ENCODE measurements at places on chromosomes 16 and 17.

- DNase-seq = no peak
These were observed 415.1 kb downstream of the NPIPA8 start for GRCh38 chr16:17921357-17921978.

GRCh38 chr17:4715063-4715744 lies 4.8 kb downstream of the ARRB2 start:
- no peak for DNase-seq

- DNase-seq = peak; percentile 88
These were observed at the start of gene MAFG for GRCh38 chr17:81927653-81928543. TSS of gene MAFG (minus strand) at chr17:81927735. CDS start at chr17:81923185, 4,550 bp downstream.

- peak; percentile 3 for DNase-seq
These were observed 79.9 kb downstream of the NCOR1 start for GRCh38 chr17:16135461-16135860.

DNA sequence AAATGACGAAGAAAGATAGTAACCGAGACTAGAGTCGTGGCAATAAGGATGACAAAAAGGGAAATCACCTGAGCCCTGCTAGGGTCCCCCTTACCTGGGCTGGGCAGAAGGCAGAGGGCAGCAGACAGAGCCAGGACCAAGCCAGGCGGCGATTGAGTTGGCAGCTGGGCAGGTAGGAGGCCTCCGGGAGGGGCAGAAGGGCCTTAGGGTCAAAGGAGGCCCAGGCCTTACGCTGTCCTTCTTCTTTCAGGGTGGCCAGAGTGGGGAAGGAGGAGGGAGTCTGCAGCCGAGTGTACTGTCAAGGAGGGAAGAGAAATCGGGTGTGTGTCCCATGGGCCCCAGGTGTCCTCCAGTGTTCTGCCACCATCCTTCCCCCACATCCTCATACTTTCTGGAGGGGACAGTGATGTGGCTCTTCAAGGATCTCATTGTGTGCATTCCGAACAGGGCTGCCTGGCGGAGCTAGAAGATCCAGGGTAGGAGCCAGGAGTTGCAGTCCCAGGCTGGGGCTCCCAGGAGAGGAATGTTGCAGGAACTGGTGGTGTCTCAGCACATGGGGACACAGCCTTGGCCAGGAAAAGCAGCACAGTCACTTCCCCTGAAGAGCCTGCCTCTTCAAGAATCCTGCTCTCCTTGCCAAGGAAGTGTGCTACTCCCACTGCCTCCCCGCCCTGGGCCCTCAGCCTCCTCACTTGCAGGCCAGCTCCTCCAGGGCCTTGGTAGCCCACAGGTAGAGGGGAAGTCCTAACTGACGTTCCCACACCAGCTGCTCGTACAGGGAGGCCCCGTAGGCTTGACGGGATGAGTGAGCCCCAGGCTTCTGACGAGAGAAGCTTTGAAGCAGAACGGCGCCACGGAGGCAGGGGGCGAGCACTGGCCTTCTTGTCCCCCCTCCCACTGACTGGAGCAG lies 13.2 kb downstream of the CTC1 start:
- no peak for DNase-seq

- DNase-seq = peak; percentile 73
These were observed 206.8 kb downstream of the PRKCA start for GRCh38 chr17:66508896-66509844.

GRCh38 chr16:89955001-89955685 lies 6.6 kb downstream of the DEF8 start:
- DNase-seq = no peak

GRCh38 chr16:397736-398332 lies 835 bp downstream of the NME4 start:
- peak; percentile 68 for DNase-seq

- peak; percentile 26 for DNase-seq
These were observed 31.7 kb downstream of the CNGB1 start for GRCh38 chr16:57938936-57939871.

DNA sequence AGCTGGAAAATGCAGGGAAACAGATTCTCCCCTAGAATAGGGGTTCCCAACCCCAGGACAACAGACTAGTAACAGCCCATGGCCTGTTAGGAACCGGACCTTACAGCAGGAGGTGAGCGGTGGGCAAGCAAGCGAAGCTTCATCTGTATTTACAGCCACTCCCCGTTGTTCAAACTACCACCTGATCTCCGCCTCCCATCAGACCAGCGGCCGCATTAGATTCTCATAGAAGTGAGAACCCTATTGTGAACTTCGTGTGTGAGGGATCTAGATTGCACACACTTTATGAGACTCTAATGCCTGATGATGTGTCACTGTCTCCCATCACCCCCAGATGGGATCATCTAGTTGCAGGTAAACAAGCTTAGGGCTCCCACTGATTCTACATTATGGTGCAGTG lies 3.5 kb downstream of the CD300LB start:
- DNase-seq = no peak

DNA sequence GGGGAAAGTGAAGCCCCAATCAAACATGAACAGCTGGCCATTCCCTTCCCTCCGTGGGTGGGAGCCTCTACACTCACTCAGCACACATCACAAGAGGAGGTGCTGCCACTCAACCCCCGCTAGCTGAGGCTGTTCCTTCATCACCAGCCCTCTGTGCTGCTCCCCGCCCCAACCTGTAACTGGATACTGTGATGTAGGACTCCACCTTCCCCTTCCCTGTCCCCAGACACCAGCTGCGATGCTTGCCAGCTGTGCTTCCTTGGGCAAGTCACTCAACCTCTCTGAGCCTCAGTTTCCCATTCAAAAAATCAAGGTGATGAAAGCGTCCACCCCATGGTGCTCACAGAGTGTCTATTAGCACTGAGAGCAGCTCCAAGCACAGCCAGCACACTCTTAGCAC lies 273.2 kb downstream of the MRTFB start:
- no peak for DNase-seq

DNA sequence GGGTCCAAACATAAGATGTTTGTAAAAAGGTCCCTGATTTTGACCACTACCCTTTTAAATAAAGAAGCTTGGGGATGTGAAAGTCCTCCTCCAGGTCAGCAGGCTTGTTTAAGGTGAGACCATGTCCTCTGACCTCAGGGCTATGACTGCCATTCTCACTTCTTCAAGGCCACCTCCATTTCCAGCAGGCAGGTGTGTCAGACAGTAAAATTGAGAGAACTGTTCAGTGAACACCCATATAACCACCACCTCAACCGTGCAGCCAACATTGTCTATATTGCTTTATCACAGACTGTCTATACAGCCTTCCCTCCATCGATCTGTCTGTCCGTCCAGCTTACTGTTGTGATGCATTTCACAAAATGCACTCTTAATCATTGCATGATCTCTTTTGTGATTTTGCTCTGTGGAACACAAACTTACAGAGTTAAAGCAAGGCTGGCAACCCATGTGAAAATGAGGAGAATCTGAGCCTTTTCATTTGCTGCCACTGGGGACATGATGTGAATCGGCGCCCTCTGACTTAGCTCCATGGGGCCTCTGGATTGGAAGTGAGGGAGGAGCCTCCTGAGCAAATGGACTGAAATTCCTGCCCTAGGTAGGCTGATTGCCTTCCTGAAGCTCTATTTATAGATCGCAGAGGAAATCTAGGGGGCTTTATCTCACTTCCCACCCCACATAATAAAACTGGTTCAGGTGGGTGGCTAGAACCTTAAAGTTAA lies 53.8 kb downstream of the ZNRF1 start:
- no peak for DNase-seq

DNA sequence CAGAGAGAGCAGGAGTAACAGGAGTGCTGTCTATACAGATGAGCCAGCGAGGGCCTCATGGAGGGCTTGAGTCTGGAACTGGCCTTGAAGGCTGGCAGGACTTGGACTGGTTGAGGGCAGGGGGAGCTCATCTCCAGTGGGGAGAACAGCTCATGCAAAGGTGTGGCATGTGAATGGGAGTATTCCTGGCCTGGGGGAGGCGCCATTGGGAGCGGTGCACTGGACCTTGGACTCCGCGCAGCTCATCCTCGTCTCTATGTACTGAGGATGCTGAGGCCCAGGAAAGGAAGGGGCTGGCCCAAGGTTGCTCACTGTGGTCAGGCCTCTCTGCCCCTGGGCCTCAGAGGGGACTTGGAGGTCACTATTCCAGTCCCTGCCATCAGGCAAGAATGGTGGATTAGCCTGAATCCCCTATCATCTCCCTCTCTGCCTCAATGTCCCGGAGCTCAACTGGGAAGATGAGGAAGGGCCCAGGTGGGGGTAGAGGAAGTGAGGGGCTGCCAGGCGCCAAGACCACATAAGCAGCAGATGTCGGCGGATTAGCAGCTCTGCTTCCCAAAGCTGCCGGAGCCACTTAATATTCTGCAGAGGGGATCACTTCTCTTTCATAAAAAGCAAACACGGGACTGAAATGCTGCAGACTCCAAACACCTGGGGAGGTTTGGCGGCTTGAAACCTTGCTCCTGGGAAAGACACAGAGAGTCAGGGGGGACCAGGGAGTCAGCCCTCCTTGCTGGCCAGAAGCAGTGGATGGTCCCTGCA lies 88.9 kb downstream of the SDK2 start:
- DNase-seq = no peak

DNA sequence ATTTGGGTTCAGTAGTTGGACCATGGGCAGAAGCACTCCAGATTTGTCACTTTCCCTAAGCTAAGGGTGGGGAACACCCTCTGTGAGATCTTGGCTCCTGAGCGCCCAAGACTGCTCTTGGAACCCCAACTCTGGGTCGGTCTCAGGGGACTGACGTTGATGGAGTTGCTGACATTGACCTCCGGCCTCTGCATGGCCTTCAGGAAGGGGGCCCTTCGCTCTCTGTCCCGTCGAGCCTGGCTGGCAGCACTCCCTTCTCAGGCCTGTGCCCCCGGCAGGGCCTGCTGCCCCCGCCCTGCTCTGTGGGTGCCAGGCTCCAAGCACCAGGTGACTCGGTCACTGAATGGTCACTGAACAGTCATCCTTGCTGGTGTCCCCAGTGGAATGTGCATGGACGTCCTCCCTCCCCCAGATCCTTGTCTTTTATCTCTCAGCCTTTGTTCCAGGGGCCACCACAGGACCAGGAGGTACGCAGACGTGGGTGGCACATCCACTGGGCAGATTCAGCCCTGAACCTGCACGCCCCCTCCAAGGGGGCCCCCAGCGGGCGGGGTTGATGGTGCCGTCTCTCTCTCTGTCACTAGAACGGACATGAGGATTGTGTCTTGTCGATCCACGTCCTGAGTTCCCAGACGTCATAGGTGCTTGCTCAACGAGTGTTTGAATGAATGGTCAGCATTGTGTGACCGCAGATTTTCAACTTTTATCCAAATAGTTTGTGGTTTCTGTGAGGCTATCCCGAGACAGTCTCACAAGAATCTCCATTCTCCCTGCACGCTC lies 314.5 kb downstream of the SEC14L1 start:
- DNase-seq = no peak

- no peak for DNase-seq
These were observed 269.1 kb upstream of the HSBP1 start for GRCh38 chr16:83538707-83539106.

DNA sequence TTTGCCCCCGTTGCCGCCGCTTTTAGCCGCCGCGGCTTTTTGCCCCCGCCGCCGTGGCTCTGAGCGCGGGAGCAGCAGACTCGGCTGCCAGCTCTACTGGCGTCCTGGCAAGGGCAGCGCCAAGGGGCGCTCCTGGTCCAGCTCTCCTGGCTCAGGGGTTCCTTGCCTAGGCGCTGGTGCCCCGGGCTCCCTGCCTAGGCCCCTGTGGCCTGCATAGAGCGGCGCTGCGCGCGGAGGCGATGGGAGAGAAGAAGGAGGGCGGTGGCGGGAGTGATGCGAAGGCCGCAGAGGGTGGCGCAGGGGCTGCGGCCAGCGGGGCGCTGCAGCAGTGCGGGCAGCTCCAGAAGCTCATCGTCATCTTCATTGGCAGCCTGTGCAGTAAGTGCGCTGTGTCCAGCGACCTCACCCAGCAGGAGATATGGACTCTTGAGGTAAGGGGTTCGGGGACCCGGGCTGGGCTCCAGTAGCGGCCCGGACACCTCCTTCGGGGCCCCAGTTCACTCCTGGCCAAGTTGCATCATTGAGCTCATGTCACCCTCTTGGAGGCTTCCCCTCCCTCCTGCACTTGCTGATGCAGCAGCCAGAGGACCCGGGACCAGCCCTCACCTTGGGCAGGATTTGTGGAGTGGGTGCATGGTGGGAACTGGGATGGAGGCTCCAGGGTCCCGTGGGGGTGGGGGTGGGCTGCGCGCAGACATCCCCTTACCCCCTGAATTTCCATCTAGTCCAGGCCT lies 1344.4 kb downstream of the TP53TG3F start:
- DNase-seq = no peak

GRCh38 chr16:57534881-57535658 lies 1.3 kb downstream of the CCDC102A start:
- no peak for DNase-seq

DNA sequence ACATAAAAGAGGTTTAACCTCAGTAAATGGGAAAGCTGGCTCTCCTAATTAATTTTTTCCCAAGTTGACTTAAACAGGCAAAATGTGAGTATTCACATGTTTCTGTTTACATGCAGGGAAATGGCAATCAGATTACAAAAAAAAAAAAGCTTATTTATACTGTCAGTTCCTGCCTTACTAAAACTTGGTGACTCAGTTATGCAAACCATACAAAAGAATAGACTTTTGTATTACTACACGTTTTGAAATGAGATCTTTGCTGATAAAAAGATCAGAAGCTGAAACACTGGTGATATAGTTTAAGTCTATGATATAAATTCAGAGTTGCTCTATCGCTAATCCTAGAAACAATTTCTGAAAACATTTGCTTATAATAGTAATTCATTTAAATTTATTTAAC lies 9.4 kb upstream of the KCNJ2 start:
- no peak for DNase-seq

- DNase-seq = no peak
These were observed 9.2 kb upstream of the SERPINF1 start for GRCh38 chr17:1752425-1753262.

DNA sequence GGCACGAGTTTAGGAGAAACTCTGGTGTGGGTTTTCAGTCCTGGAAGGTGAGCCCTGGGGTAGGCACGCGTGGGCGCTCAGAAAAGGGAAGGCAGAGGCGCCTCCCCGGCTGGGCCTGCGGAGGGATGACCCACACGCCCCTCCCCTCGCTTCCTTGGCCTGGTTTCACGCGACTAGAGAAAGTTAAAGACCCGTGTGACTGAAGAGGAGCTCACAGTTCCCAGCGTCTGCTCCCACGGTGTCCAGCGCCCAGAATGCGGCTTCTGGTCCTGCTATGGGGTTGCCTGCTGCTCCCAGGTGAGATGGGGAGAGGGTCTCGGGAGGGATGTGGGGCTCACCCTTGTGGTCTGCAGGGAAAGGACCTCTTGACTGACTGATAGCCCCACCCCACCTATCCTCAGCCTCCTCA lies at the start of gene CD300LG:
Gene CD300LG (plus strand): TSS at position 214 of the 409 bp plus-strand sequence. CDS start 41 bp downstream, at position 255.
- no peak for DNase-seq

DNA sequence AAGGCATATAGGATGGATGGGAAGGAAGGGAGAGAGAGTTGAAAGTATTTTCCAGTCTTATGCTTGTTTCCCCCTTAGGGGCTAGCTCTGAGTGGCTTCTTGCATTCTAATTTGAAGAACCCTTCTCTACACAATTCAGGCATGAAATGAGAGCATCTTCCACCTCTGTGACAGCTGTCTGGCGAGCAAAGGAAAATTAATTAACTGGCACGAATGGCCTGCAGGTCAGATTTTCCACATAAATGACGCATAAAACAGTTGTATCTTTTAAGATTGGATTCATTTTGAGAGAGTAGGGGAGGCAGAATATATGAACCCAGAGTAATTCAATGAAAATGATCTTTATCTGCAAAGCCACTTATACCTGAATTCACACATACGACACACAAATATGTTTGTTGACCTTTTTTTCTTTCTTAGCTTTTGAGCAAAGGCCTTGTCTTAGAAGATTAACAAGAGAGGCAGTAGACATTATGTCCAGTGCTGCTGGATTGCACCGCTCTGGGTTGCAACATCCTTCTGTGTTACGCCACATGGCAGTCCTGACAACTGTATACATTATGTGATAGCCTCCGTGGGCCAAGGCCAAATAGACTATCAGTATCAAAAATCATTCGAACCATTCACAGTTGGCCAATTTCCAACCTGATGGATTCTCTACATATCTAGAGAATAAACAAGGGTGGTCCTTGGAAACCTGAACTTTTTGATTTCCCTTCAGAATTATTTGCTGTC lies 173.0 kb upstream of the GOT2 start:
- DNase-seq = no peak
